ENCODE measurements at places on chromosomes 2 and 18.

- DNase-seq: no peak
Observed at GRCh38 chr2:205865056-205865455, 182.8 kb downstream of the NRP2 start.

DNA sequence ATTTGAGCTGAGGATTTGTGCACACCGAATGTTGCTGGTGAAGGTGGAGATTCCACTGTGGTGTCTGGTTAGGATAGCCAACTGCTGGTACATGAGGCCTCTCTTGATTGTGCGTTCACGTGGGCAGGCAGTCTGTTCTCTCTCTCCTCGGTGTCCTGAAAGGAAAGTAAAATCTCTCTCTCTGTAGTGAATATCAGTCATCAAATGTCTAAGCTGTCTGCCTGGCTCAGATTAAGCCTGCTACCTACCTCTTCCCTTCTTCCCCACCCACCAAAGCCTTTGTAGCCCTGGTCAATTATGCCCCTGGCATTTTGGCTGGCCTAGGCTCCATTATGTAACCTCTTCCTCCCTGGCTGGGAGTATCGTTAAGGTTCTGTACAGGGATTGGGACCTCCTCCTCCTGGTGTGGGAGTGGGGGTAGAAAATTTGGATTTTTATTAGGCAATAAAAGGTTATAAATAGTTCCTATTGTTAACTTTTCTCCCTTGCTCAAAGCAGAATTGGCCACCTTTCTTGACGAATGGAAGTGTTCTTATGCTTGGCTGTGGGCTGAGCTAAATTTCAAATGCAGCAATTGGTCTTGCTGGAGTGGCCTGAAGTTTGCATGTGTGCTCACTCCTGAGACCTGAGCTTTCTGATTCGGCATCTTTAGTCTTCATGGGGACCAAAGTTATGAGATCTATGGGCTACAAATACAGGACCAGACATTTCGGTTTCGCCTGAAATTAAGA, 148.8 kb downstream of the WDSUB1 start:
- no peak for DNase-seq

DNA sequence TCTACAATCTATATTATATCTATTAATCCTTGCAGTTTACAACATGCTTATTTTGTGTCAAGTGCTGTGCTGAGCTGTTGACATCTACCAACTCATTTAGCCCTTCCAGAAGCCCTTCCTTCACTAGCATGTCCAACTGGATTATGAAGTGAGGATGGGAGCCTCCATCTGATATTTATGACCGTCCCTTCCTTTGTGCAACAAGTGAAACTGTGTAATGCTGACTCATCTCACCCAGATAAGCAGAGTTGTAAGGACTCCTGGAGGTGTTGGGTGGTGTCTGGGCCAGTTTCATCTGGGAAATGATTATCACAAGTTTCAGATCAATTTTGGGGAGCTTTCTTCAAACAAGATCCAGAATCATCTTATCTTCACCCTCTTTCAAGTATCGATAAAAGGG, 156.6 kb upstream of the ETAA1 start:
- no peak for DNase-seq

GRCh38 chr18:70422391-70422965, 133.6 kb downstream of the SOCS6 start:
- DNase-seq: no peak

DNA sequence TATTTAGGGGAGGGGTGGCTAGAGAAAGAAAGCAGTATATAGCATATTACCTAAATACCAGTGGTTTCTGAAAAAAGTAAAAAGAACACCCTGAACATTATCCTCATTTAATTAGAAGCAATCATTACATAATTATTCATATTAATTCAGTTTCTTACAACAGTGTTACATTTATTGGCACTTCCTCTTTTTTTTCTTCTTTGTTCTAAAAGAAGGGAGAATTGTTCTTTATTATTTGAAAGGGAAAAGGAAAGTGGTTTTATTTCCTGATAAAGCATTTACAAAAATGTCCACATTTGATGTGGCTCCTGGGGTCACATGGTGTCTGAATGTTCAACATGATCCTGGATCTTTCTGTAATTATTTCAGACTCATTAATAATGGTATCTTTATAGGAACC, 254.9 kb upstream of the ZEB2 start:
- DNase-seq: no peak

- no peak for DNase-seq
Observed at GRCh38 chr2:102686479-102687439, 67.4 kb downstream of the SLC9A2 start.

GRCh38 chr18:677145-677544, 19.7 kb downstream of the TYMS start:
- no peak for DNase-seq

DNA sequence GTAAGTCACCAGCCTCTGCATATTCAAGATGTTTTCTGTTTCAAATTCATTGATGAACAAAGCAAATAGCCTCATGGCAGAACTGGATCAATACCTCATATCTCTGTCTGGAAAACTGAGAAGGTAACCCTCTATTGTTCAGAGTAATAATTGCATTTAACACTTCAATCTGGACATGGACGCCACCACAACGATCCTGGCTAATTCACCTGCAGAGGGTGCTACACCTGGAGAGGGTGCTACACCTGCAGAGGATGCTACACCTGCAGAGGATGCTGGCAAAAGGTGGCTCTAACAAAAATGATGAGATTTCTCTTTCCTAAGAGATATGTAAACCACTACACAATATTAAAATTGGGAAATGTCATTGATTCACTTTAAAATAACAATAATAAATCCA, 183.1 kb upstream of the HNRNPA3 start:
- no peak for DNase-seq

DNA sequence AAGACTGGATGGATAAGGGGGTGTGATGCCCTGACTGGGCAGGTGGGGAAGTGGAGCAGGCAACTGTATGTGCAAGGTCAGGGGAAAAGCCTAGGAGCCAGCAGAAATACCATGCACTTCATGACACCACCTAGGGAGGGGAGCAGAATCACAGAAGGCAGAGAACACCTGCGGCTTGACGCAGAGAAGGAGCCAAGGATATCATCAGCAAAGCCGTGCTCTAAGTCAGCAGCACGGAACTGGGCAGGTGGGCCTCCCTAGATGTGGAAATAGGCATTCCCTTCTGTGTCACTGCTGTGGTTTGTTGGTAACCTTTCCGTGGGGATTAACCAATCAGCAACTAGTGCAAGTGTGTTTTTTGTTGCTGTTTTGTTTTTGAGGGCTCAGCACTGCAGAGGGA, 41.3 kb downstream of the HDLBP start:
- DNase-seq: no peak

DNA sequence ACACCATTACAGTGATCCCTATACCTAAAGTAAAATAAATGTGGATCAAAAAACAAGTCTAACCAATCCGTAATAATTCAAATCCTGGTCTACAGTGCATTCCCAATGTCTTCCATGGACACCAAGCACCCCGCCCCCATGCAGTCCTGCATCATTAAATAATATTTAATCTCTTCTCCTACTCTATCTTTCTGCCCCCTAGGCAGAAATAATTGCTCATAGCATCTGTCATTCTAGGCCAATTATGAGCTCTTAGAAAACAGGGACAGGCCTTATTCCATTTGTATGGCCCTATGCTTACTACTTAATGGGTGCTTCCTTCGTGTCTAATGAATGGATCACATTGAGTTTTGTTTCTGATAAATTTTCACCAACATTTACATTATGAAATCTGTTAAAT, 66.4 kb downstream of the PAX3 start:
- no peak for DNase-seq

- DNase-seq: no peak
Observed at GRCh38 chr2:176159663-176160250, 2.6 kb downstream of the HOXD3 start.

- DNase-seq: no peak
Observed at GRCh38 chr2:235675678-235676535, 182.1 kb downstream of the AGAP1 start.

DNA sequence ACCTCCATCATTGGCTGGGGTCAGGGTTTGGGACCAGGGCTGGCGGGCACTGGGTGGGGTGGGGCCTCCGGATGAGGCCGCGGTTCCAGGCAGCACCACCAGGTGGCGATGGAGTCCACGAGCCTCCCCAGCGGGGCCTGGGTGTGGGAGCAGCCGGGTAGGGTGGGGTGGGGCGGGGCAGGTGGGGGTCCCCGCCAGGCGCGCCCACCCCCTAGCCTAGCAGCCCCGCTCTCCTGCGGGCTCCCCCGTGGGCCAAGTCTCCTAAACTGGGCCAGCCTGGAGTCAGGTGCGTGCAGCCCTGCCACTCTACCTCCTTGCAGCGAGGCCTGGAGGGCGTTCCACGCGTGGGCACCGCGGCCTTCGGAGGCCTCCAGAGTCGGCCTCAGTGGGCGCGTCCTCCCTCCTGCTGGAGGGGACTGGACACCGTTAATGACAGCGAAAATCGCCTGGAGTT, 187.5 kb downstream of the TWIST2 start:
- DNase-seq: peak; percentile 69

- DNase-seq: no peak
Observed at GRCh38 chr2:145412155-145412554, 892.2 kb upstream of the ZEB2 start.

DNA sequence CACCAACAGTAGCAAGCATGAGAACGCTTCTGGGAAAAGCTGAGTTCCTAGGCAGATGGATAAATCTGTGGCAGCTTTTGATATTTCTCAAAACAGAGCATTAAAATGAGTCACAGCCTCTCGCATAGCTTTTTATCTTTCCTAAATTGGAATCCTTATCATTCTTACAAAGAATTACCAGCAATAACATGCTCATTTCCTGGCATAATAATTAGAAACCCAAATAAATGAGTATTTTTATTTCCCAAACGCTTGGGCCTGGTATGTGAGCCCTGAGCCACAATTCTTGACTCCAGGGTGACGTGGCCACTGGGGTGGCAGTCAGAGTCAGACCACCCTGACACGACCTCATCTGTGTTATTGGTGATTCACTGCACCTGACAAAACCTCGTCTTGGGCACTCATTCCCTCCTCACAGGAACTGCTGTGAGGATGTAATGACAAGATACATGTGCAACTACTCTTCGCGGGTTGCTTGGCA, 210.7 kb downstream of the ARL4C start:
- DNase-seq: no peak

- DNase-seq: no peak
Observed at GRCh38 chr2:26054598-26055348, 20.9 kb downstream of the RAB10 start.

GRCh38 chr2:55948176-55948923, 24.8 kb upstream of the EFEMP1 start:
- DNase-seq: no peak

DNA sequence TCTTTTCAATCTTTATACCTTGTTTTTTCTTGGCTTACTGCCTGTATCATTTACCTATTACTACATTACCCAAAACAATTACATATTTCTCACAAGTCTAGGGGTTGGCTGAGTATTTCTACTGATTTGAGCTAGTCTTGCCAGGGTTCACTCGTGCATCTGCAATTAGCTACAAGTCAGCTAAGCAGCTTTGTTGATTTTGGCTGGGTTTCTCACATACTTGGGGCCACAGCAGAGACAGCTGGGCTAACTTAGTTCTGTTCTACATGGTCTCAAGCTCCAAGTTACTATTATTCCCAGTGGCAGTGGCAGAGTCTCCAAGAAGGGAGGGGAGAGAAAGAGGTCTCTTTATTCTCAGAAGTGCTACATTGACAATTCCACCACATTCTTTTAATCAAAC, 54.7 kb upstream of the SP5 start:
- DNase-seq: no peak

DNA sequence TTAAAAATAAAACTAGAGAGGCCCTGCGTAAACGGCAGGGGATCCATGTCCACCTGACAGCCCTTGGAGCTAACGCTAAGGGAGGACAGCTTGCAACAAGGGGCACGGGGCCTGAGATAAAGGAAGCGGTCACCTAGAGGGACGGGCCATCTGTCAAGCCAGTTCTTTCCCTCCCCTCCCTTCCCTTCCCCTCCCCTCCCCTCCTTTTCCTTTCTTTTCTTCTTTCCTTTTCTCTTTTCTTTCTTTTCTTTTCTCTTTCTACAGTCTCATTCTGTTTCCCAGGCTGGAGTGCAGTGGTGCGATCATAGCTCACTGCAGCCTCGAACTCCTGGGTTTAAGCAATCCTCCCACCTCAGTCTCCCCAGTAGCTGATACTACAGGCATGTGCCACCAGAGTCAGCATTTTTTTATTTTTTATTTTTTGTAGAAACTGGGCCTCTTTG, 34.5 kb upstream of the CTAGE1 start:
- no peak for DNase-seq

DNA sequence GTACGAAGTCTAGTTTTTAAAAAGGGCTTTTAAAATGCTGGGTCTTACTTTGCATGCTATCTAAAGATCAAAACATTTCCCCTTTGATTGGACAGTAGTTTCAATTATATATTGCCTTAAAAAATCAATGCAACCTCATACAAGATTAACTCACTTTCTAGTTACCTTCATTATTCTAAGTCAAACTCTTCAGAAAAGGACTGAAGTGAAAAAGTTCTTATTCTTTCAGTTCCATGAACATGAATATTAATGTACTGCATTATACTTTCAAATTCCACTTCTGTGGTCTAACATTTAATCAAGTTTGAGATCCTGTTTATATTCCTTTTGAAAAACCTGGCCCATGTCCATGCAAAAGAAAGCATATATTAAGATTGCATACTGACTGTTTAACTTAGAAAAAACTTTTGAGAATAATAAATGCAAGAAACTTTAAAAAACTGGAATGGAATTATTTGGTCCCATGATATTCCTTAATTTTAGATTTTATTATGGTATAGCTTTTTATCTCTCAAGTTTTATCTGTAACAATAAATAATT, 11.2 kb upstream of the ENOSF1 start:
- no peak for DNase-seq

GRCh38 chr2:169693360-169693759, 845 bp downstream of the CFAP210 start:
- no peak for DNase-seq

- DNase-seq: no peak
Observed at GRCh38 chr18:43465483-43465882, 188.2 kb upstream of the SYT4 start.

GRCh38 chr18:73986711-73987110, 160.9 kb downstream of the FBXO15 start:
- no peak for DNase-seq

DNA sequence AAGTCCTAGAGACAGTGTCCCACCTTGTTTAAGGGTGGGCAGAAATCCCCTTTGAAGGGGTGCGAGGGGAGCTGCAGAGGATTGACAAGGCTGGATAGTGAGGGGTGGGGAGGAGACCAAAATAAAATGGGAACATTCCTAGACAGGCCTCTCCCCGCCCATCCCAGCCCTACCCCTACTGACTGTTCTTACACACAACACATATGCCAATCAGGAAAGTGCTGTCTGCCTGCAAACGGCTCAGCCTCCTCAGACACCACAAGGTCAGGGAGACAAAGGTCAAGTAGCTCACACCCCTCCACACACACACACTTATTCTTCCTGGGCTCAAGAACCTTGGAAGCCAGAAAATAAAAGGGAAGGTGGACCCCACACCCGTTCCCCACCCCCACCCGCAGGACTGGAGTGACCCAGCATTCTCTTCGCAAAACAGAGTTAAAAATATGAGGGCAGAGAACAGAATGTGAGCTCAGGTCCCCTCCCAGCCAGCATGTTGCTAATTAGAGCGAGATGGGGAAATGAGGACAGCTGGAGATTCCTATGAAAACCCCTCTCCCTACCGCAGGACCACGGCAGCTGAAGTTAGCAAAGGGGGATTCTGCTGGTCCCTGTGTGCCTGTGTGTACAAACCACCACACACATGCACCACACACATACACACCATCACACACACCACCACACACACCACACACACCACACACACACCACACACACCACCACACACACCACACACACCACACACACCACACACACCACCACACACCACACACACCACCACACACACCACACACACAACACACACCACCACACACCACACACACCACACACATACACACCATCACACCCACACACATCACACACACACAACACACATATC, 197.8 kb downstream of the TNS1 start:
- DNase-seq: no peak
